ENCODE measurements at places on chromosomes 11 and 22. TPM values are rescaled to one million over a fixed set of nuclear protein-coding genes. Genes with fewer than 3 reads are reported as not detected.

DNA sequence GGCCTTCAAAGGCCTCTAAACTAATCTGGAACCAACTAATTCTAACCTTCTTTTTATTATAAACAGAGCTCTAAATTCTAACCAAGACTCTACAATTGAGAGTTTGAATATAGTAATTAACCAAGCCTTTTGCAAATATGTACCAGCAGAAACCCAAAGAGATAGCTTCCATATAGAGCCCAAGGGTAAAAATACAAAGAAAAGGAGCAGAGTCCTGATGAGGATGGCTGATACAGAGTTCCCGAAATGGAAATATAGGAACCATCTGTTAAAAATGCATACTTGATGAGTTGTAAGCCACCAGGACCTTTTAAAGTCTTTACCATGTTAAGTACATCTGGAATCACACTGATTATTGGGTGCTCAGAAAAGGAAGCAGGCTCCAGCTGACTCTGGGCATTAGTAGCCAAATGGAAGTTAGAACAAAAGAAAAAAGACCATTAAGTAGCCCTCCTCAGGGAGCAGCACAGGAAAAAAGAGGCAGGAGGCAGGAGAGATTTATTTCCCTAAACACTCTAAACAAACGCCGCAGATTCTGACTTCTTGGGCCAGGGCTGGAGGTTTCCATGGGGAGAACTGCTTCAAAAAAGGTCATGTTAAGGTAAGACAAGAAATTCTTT lies 463.1 kb upstream of the FAT3 start:
- DNase-seq, result no peak

DNA sequence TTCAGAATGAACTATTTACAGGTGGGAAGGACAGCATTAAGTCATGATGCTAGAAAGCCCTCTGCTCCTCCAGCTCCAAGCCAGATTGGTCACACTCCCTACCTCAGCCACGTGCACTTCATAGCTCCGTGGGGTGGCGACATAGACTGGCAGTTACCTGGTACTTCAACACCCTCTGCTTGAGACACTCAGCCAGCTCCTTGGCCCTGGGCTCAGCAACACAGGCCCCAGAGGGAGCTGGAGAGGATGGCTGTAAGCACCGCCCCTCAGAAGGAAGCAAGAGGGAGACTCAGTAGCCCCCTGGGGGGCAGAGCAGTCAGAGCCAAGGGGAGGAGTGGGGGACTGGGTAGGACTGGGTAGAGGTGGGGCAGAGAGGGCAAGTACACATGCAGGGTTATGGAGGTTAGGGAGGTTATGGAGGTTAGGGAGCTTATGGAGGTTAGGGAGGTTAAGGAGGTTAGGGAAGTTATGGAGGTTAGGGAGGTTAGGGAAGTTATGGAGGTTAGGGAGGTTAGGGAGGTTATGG lies 102.1 kb upstream of the BID start:
- DNase-seq, result no peak

DNA sequence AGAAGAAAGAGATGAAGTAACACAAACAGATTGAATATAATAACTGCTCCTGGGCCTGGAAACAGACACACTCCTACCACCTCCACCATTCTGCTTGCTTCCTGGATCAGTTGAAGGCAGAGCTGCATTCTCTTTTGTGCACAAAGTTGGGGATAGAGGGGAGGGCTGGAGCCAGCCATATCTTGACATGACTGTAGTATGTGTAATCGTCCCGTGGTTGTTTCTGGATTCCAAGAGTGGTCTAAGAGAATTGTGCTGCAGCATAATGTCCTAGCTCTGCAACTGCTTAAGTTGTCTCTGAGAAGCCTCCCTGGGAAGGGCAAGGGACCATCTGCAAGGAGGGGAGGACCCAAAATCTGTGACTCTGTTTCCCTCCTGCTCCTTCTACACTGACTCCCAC lies 3.2 kb downstream of the CRY2 start:
- DNase-seq, result no peak

DNA sequence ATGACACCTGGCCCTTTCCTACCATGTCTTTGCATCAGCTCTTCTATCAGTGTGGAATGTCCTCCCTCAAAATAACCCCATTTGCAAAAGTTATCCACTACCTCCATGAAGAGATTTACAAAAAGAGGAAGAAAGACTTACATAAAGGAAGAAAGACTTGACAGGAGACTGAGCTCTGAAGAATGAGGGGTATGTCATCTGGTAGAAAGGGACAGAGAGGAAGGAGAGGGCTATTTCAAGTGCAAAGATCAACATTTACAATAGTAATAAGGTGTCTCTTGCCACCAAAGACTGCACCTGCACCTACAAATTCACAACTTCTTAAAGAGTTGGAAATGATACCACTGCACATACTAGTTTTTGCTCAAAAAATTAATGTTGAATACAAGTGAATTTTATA lies 18.2 kb downstream of the PAK1 start:
- no peak for DNase-seq

DNA sequence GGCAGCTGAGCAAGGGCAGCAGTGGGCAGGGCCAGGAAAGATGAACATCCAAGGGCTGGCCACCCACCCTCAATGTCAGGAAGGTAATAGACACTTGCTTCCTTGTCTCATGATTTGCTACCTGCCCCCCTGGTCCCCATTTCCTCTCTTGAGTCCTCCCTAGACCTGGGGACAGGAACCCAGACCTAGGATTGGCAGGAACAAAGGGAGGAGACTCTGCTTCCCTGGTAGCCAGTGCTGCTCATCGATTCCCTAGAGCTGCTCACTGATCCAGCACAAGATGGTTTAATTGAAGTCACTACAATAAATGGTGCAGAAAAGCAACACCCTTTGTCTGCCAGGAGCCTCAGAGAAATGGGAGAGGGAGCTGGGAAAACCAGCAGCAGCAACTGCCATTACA lies 67.8 kb upstream of the CHST1 start:
- DNase-seq, result no peak

GRCh38 chr11:110297076-110297725 lies 787 bp upstream of the RDX start:
- DNase-seq, result no peak

TSPO gene
- total RNA-seq, result 70.6 TPM

KCNQ1 gene
- total RNA-seq, result not detected

INS gene
- not detected for total RNA-seq

FGF4 gene
- 0.40 TPM for total RNA-seq

All from osteocyte (in vitro differentiated cells).